ENCODE measurements at places on chromosomes 3 and 15. TPM values are rescaled to one million over a fixed set of nuclear protein-coding genes. Genes with fewer than 3 reads are reported as not detected.

GRCh38 chr3:38578551-38578950 is 70.9 kb downstream of the SCN5A start:
- no peak for DNase-seq

- no peak for DNase-seq
Measured at GRCh38 chr3:157145606-157146322, 14.2 kb downstream of the CCNL1 start.

Gene SLC35G2
- total RNA-seq, result 2.1 TPM

Gene CHL1
- total RNA-seq, result not detected

Gene SLC6A20
- not detected for total RNA-seq

GRCh38 chr3:152760591-152760990 is 74.3 kb upstream of the P2RY1 start:
- DNase-seq, result no peak

DNA sequence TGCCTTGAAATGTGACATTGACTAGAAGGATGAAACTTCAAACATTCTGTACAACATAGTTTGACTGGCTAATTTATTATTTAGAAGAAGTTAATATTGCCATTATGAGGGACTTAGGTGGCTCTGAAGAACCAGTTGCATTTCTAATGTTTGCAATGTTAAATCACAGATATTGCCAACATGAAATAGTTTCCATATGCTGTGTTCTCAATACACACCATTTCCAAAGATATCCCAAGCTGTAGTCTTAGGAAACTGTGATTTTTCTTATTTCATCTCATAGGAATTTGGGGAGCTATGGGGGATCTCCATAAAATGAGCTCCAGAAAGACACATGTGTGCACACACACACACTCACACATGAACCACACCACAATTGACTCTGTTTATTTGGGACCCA is 36.3 kb downstream of the ALG1L2 start:
- DNase-seq, result no peak

- DNase-seq, result no peak
Measured at GRCh38 chr3:130659911-130660310, 86.7 kb downstream of the PIK3R4 start.

DNA sequence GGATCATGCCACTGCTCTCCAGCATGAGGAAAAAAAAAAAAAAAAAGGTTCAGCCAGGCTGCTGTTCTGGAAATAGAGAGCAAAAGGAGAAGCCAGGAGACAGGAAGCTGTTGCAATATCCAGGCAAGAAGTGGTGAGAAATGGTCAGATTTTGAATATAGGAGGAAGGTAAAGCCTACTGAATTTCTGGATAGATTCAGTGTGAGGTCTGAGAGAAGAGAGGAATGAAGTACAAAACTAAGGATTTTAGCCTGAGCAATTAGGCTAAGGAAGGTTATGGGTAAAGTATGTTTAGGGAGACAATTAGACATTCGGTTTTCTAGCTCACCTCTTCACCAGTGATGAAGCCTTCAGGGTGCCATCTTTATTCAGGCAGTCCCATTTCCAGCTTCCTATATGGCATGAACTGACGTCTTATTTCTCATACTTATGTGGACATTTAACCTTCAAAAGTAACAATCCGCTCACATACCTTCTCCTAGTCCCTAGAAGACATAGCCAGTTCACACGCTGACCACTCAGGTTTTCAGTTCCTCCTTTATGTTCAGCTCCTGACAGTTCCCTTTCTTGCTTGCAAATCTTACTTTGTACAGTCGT is 57.2 kb downstream of the KIF9 start:
- DNase-seq, result no peak

DNA sequence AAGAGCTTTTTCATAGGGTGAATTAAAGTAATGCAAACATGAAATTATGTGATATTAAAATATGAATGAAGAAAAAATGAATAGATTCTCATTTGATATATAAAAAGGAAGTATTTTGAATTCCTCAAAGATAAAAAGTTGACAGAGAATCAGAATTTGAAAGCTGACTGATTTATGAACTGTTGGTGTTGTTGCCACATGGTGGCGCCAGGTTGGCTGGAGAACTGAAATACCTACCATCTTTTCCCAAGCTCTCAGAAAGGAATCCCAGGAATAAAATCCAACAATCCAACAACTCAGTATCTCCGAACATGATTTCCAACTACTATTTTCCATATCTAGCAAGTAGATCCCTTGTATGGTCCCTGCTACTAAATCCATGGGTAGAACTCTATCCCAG is 3.1 kb downstream of the MYRIP start:
- no peak for DNase-seq

- no peak for DNase-seq
Measured at GRCh38 chr15:40443846-40444245, 3.1 kb downstream of the BAHD1 start.

GRCh38 chr3:104933972-104934371 is 432.7 kb upstream of the ALCAM start:
- DNase-seq, result no peak

- no peak for DNase-seq
Measured at GRCh38 chr3:125959317-125960065, 9.5 kb upstream of the ROPN1B start.

Gene COPG1
- 85.4 TPM for total RNA-seq

DNA sequence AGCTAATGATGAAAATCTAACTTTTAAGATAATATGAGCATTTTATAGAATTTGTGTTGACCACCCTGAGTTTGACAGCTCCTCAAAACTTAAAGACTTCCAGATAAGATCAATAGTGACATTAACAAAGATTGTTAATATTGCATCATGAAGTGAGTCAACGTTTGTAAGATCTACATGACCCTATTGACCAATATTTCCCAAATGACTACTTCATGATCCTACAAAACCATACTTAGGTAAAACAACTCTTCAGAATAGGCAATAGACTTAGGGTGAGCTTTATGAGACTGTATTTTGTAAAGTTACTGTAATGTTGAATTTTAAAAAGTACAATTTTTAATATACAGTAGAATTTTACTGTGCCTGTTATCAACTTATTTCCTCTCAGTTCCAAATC is 422.7 kb upstream of the ALCAM start:
- no peak for DNase-seq

DNA sequence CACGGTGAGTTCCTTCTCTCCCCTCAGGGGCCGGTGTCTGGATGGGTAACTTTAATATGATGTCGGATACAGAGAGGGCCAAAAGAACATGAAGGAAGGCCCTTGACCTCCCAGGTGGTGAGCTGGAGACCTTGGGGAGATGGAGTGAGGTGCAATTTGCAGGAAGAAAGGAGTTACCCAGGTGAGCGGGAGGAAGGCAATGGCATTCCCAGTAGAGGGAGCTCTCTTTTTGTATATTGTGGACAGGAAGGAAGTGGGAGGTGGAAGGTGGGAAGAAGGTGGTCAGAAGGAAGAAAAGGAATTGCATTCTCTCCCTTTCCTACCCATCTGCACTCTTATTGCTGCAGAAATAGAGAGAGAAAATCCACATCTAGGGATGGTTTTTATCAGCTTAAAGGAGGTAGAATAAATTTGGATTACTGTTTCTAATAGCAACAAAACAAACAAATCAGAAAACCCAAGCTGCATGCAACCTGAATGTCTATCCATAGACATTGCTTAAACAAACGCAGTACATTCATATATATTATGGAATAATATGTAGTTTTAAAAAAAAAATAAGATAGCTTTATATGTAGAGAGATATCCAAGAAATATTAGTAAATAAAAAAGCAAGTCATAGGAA is 169.0 kb upstream of the TSC22D2 start:
- DNase-seq, result no peak

Gene BLOC1S6
- 38.2 TPM for total RNA-seq

GRCh38 chr3:62622553-62623174 is 249.3 kb upstream of the FEZF2 start:
- DNase-seq, result peak; percentile 51

Gene NAALADL2
- not detected for total RNA-seq

DNA sequence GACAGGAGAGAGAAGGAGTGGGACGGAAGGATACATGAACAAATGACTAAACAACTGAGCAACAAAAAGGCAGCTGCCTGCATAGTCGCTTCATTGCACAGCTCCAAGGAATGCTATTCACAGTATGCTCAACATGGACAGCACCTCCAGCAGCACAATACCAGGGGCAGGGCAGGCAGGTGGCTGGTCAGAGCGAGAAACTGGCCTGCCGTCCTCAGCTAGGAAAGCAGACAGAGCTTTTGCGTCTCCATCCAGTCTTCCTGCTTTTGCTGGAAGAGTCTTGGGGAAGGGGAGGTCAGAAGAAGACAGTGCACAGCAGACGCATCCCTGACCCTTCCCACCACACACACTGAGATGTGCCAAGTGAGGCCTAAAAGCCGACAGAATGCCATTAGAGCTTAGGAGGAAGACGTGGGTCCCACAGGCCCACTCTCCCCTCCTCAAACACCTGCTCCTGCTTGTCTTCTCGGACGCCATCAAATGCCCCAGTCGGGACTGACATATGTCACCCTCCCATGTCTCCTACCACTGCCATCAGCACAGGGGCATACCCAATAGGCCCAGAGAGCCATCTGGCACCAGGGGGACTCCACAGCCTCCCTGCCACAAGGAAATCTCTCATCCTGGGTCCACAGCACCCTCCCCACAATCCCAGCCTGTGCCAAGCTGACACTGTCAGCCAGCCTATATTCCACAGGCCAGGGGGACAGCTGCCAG is 3.9 kb downstream of the RAB6B start:
- no peak for DNase-seq

- no peak for DNase-seq
Measured at GRCh38 chr15:79898369-79898768, 1.6 kb upstream of the MTHFS start.

GRCh38 chr15:92326236-92326635 is 67.4 kb upstream of the ST8SIA2 start:
- no peak for DNase-seq

DNA sequence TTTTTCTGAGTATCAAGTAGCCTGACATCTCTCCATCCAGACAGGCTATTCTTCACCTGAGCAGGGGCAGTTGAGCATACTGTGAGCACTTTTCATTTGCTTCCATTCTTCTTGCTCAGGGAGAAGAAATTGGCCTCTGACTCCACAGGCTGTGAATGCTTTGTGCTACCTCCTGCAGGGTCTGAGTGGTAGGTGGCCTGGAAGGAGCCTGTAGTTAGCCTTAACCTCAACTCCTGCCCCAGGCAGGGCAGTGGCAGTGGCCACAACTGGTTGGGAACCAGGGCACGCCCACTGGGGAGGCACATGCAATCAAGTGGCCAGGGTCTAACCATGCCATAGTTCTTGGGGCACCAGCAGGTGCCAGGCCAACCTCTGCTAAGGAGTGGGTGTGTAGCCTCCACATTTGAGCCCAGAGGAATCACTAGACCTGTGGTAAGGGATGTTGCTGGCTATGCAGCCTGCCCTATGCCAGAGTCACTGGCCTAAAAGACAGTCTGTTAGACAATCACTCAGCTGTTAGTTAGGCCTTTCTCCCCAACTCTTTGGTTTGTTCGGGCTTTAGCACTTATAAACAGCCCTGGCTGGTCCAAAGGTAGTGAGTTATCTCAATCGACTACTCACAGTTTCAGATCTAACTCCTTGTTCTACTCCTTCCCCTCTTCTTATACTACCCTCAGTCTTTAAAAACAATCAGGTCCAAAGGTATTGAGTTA is 7.4 kb downstream of the C3orf62 start:
- no peak for DNase-seq

Gene HYAL1
- 8.4 TPM for total RNA-seq

Gene LRRC57
- total RNA-seq, result 18.9 TPM

Gene CYP1A2
- not detected for total RNA-seq

Gene TBL1XR1
- 150 TPM for total RNA-seq

- DNase-seq, result no peak
Measured at GRCh38 chr15:63735449-63735848, 98.3 kb downstream of the HERC1 start.

DNA sequence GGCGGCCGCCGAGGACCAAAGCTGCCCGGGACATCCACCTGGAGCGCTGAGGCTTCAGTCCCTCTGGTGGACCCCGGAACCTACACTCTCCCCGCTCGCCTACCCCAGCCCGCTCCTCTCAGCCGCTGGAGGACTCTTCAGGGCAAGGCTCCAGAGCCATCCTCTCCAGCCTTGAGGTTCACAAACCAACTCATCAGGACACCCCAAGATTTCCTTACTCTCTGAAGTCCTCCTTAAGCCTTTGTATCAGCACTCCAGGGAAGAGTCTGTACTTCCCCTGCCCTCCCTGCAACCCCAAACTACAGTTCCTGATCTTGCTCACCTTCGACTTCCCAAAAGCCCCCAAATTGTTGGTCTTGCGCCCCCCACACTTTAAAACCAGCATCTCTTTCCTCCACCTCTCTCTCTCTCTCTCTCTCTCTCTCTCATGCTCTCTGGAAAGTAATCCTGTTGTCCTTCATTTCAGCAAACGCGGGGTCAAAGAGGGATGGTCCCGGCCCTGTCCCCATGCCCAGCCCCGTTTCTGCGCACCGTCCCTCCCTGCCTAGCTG is 438 bp downstream of the THBS1 start:
- no peak for DNase-seq

Measured in K562 (cell line).